ENCODE measurements at places on chromosomes 13 and 19. TPM values are rescaled to one million over a fixed set of nuclear protein-coding genes. Genes with fewer than 3 reads are reported as not detected.

Gene PRTN3
- not detected for total RNA-seq

Gene LHB
- total RNA-seq: not detected

DNA sequence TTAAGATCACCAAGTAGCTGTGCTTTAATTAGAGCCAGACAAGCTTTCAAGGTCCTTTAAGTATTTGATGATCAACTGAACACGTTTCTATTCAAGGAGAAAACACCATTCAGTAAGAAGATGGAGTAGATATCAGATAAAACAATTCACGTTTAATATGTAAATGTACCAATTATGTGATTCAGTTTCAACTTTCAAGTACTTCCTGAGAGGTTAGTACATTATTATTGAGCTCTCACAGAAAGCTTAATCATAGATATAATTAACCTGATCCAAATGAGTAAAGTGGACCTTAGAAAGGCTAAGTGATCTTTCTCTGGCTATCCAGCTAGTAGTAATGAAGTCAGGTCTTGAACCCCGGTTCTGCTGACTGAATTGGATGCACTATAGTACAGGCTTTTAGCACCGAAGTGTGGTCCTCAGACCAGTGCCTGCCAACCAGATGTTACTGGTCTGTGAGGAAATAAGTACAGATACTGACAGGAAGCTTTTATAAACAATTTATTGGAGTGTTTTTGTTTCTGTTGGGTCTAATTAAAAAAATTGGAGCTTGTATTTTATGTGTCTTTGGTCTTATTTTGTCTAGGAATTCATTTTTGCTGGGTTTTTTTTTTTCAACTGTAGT is 10.2 kb downstream of the CLN5 start:
- no peak for DNase-seq
- H3K27ac ChIP-seq: no peak overlapping the region
- H3K4me3 ChIP-seq: no peak overlapping the region
- peaks cover under 1% of the 10 kb centered on the region for H3K36me3 ChIP-seq
- no peaks in the 10 kb centered on the region for H3K27me3 ChIP-seq
- no peaks in the 10 kb centered on the region for H3K4me1 ChIP-seq

DNA sequence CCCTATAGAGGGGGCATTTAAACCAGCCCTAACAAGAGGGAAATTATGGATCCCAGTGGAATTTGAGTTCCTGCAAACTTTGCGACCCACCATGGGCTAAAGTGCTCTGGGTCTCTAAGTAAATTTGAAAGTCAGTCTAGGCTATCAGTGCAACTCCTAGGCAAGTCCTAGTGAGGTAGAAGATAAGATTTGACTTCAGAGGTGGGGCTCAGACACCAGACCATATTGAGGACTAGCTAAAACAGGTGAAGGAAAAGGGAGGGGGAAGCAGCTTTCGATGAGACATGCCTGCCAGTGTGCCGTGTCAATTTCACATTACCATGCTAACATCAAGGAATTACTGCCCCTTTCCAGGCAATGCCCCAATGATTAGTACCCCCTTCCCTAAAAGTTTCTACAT is 38.4 kb downstream of the CD320 start:
- no peaks in the 10 kb centered on the region for H3K36me3 ChIP-seq
- no peaks in the 10 kb centered on the region for H3K27me3 ChIP-seq
- DNase-seq: no peak
- H3K4me3 ChIP-seq: no peak overlapping the region

DNA sequence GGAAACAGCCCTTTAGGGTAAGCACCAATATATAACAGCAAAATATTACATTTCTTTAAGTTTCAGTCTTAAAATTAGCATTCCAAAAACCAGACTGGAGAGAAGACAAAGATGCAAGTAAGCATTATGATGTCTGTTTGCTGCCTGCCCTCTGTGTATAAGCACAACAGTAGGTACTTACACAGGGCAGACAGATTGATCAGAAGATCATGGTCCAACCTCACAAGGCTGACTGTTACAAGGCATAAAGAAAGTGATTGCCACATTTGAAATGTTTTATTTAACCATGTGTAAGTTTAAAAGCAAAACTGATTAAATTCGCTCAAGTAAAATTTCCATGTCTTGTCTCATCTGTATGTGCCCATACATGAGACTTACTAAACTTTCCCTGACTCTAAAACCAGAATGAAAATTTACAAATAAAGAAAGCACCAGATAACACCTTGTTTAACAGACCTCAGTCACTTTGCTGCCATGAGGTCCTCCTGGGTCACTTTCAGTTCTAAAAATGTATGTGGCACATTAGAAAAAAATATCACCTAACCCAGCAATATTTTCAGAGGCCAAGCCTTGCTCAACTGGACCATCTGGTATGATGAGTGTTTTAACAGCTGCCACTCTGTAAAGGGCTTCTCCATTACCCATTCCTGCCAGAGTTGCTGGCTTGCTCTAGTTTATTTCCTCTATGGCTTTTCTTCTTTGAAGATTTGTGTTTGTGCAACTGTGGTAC is 297.0 kb downstream of the RBM26 start:
- no peak overlapping the region for H3K4me3 ChIP-seq
- no peak overlapping the region for H3K27ac ChIP-seq
- no peaks in the 10 kb centered on the region for H3K4me1 ChIP-seq
- H3K36me3 ChIP-seq: no peaks in the 10 kb centered on the region
- no peak for DNase-seq
- no peaks in the 10 kb centered on the region for H3K27me3 ChIP-seq

GRCh38 chr13:74895042-74895796 is 586.8 kb downstream of the TBC1D4 start:
- no peaks in the 10 kb centered on the region for H3K27me3 ChIP-seq
- DNase-seq: no peak
- H3K4me3 ChIP-seq: no peak overlapping the region
- no peaks in the 10 kb centered on the region for H3K36me3 ChIP-seq

DNA sequence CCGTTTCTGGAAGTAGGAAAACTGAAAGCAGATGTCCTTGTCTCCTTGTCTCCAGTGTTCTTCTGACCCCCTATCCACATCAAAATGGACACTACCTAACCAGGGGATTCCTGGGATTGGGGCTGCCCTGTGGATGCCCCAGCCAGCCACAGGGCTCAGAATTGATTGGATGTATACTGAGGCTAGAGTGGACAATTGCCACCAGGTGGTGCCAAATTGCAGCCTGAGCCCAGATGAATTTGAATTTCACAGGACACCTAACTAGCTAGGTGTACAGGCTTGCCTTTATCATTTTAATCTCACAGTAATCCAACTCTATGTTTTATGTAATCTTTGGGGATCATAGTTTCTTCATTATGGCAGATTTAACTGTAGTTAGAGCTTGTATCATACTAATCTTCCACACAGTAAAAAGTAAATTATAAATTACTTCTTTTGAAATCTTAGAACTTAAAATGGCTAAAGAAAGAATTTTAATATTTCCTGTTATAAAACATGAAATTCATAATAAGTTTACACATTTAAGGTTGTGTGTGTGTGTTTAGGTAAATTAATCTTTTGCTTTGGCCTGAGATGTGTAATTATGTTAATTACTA is 58.0 kb downstream of the PIBF1 start:
- no peak for DNase-seq
- no peaks in the 10 kb centered on the region for H3K27me3 ChIP-seq
- H3K36me3 ChIP-seq: no peaks in the 10 kb centered on the region
